ENCODE measurements at places on chromosomes 13 and 19. TPM values are rescaled to one million over a fixed set of nuclear protein-coding genes. Genes with fewer than 3 reads are reported as not detected.

B3GLCT gene
- total RNA-seq = 9.6 TPM

NCLN gene
- 93.6 TPM for total RNA-seq

TMTC4 gene
- total RNA-seq = 7.0 TPM

CEACAM4 gene
- 1.8 TPM for total RNA-seq

ATP8A2 gene
- not detected for total RNA-seq

ADM5 gene
- 1.1 TPM for total RNA-seq

EBI3 gene
- not detected for total RNA-seq

FFAR3 gene
- not detected for total RNA-seq

PNMA8C gene
- total RNA-seq = not detected

DNA sequence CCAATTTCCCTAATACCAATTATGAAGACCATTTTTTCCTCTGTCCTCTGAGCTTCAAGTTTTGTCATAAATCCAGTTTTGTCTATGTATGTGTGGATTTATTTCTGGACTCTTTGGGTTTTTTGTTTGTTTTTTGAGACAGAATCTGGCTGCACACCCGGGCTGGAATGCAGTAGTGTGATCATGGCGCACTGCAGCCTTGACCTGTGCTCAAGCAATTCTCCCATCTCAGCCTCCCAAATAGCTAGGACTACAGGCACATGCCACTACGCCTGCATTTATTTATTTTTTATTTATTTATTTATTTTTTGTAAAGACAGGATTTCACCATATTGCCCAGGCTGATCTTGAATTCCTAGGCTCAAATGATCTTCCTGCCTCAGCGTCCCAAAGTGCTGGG, 45.3 kb upstream of the GTF3A start:
- DNase-seq = no peak

GRCh38 chr13:25080773-25081172, 15.2 kb upstream of the PABPC3 start:
- DNase-seq = no peak

GRCh38 chr13:72198967-72199560, 332.1 kb upstream of the DACH1 start:
- no peak for DNase-seq

- peak; percentile 91 for DNase-seq
These were observed 28.3 kb downstream of the CEBPA start for GRCh38 chr19:33273881-33274662.

- no peak for DNase-seq
These were observed 159.9 kb downstream of the KATNAL1 start for GRCh38 chr13:30147421-30147820.

GRCh38 chr13:71460211-71460610, 406.8 kb downstream of the DACH1 start:
- no peak for DNase-seq

- DNase-seq = no peak
These were observed 614.5 kb downstream of the TBC1D4 start for GRCh38 chr13:74867460-74867859.

DNA sequence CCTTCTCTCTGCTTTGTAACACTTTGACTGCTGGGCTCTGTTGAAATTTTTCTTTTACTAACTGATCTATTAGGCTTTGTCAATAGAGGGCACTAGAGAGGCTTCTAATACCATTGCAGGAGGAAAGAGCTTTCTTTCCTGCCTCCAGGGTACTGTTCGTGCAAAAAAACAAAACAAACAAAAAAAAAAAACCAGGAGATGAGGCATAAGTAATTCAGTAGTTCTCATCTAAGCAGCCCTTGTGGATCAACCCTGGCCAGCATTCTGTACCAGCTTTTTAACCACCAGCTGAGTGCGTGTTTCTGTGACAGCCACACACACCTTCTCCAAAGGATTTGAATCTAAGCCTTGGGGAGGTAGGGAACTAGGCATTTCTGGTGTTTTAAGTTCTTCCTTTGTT, 1707.6 kb upstream of the SLC10A2 start:
- no peak for DNase-seq

DNA sequence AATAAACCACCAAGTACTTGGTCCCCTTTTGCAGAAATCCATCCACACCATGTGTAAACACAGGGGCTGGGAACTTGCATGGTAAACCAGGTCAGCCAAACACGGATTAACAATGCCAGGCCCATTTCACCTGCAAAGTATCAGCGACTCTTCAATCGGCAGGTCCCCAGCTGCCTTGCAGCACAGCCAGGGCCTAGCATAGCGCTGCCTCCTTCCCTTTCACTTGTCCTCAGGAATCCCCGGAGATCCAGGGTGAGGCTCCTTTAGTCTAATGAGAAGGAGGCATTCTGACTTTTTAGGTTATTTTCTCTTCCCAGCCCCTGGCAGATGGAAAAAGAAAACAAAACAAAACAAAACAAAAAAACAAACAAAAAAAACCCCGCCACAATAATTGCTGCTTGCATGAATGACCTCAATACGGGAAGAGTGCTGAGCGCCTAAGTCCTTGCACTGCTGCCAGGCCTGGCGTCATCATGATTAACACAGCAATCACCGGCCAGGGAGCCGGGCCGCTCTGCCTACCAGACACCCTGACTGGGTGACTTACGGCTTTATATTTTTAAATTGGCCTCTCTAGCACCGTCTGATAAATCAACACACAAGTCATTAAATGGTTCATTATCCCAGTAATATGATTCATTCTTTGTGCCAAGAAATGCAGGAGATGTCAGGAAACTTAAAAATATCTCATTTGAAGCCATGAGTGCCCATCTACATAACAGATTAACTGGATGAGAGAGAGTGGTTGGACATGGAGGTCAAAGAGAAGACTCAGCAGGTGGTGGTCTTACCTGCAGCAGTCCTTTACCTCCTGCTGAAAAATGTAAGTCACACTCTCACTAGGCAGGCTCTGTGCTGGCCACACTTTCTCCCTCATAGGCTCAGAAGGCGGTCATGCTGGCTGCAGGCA, 692.7 kb downstream of the UQCRFS1 start:
- DNase-seq = no peak

DNA sequence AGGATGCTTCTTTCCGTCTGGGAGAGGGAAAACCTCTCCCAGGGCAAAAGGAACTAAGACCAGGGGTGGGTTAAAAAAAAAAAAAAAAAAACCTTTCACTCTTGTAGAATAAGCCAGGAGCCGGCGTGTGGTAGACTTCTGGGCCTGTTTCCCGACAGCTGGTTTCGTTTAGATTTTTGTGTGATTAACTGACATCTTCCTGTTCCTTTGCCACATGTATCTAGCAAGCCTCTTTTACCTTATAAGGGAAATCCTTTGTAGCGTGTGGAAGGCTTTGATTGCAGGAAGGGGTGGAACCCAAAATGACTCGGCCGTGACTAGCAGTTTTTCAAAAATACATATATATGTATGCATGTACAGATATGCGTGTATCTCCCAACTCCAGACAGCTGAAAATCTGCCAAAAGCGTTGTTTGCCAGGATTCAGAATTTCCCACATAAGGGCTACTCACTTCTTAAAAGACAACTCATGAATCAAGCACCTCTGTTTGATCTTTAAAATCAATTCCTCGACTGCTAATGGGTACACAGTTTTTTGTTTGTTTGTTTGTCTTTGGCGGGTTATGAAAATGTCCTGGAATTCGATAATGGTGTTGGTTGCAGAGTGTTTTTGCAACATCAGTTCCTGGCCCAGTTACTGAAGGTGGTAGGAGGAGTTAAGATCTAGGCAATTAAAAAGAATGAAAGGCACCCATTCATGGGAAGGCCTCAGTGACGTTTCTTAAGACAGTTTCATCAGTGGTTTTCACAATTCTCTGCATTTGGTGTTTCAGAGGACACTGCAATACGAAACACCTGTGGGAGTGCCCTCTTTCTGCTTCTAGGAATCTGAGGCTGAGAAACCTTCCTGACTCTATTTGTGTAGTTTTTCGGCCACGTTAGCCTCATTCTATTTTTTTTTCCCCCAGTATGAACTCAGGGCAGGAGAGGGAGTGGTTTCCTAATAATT, 2.7 kb downstream of the TPM4 start:
- DNase-seq = peak; percentile 95

GRCh38 chr19:57888107-57888559, 704 bp downstream of the ZNF814 start:
- DNase-seq = no peak

- DNase-seq = no peak
These were observed 132.1 kb downstream of the URI1 start for GRCh38 chr19:30074096-30074495.

DNA sequence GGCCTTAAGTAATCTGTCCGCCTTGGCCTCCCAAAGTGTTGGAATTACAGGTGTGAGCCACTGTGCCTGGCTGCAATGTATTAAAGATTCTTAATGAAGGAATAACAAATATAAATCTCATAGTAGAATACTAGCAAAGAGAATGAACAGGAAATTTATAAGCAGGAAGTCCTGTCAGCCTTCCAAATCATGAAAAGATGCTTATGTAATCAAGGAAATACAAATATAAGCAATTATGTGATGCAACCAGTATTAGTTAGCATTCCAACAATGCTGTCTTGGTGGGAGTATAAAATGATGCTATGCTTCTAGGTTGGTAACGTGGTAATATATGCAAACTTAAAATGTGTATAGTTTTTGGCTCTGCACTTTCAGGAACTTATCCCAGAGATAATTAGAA, 133.8 kb downstream of the PDS5B start:
- no peak for DNase-seq

DNA sequence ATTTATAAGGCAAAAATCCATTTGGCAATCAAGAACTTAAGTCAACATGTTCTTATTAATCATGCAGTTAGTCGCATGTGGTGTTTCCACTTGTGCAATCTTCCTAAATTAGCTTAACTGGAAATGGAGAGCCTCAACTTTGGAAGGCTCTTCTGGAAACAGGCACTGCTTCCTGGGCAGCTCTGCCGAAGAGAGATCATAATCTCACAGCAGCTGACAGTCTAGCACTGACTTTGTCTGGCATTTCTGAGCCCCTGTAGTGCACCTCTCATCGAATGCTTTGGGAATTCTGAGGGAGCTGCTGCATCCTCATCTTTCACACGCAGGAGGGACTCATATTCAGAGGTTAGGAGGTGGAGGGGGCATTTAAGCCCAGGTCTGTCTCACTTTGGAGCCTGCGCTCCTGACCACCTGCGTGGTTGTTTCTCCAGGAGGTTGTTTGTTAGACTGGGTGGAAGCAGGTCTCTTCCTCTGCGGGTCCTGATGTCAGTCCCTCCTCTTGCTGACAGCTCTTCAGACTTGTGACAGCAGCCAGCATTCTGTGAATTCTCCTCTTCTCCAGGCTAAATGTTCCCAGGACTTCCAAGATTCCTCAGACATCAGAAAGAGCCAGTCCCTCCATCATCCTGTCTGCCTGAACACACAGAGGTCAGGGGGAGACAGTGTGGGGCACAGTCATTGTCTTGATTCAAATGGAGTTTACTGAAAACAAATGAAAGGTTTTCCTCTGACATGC, 100.4 kb upstream of the GJB6 start:
- DNase-seq = no peak

- DNase-seq = no peak
These were observed 42.4 kb downstream of the TMEM255B start for GRCh38 chr13:113801289-113801961.

GRCh38 chr13:38167164-38167822, 182.4 kb upstream of the UFM1 start:
- DNase-seq = no peak

- DNase-seq = no peak
These were observed 1315.4 kb downstream of the PCDH9 start for GRCh38 chr13:65914716-65915115.

- DNase-seq = peak; percentile 90
These were observed 19.0 kb downstream of the MRPS12 start for GRCh38 chr19:38949580-38950367.

DNA sequence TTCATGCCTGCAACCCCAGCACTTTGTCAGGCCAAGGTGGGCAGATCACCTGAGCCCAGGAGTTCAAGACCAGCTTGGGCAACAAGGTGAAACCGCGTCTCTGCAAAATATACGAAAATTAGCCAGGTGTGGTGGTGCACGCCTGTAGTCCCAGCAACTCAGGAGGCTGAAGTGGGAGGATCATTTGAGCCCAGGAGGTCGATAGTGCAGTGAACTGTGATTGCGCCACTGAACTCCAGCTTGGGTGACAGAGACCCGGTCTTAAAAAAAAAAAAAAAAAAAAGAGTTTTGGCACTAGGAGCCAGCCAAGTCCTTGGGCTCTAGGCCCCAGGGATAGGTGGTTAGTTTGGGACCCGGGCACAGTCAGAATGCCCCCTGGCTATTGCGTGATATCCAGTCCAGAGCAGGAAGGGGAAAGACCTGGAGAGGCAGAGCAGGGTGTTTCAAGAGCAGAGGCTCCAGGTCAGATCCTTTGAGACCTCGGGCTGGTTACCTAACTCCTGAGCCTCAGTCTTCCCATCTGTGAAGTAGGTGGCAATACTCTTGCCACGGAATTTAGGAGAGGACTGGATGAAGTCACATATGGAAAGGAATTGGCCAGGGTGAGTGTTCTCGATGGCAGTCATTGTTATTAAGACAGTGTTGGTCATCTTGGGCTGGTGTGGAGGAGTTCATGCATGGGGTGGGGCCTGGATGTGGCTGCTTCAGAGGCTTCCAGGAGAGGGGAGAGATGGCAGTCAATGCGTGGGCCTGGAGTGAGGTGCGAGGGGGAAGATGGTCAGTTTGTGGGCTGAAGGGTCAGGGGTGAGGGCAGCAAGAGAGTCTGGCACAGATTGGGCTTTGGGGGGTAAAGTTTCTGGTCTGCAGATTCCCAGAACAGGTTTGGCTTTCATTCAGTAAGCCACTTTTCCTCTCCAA, 2.8 kb downstream of the PPP1R37 start:
- no peak for DNase-seq

DNA sequence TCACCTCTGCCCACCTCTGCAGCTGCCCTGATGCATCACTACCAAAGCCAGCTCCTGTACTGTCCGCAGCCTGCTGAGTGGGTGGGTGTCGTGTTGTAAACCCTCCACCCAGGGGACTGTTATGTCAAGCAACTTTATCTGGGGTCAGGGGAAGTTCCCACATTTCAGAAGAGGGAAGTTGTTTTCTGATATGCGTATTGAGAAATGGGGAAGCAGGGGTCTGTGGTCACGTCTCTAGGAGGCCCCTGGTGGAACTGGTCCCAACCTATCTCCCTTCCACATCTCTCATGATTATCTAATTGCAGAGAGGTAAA, 31.2 kb downstream of the CLEC17A start:
- peak; percentile 27 for DNase-seq

GRCh38 chr13:38981096-38981495, 9.5 kb downstream of the STOML3 start:
- DNase-seq = no peak

DNA sequence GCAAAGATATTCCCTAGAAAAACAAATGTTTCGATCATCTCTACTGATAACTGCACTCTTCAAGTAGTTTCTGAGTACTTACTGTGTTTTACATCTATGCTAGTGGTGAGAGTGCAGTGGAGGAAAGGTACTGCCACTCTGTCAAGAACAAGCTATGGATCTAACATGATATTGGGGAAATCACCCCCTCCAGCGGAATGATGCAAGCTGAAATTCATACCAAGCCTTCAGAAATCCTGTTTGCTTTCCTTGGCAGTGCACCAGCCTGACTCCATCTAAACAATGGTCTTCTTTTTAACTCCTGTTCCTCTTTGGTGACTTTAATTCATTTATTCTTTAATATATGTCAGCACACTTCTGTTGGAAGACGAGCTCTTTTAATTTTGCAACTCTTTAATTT, 238.0 kb downstream of the PCDH9 start:
- peak; percentile 11 for DNase-seq

Measured in stomach (tissue), 19 donors.